ENCODE measurements at places on chromosomes 16 and 17. TPM values are rescaled to one million over a fixed set of nuclear protein-coding genes. Genes with fewer than 3 reads are reported as not detected.

GRCh38 chr17:77366206-77366557 lies 225.4 kb downstream of the SEC14L1 start:
- H3K27ac ChIP-seq = peak overlapping the region; percentile 83
- H3K4me1 ChIP-seq = peaks cover 48% of the 10 kb centered on the region
- no peak for DNase-seq
- peaks cover 6% of the 10 kb centered on the region for H3K27me3 ChIP-seq
- peak overlapping the region; percentile 74 for H3K4me3 ChIP-seq
- peaks cover 4% of the 10 kb centered on the region for H3K36me3 ChIP-seq

MYO18A gene
- total RNA-seq = 465 TPM

GRCh38 chr16:1614456-1615102 lies 2.4 kb downstream of the CRAMP1 start:
- H3K36me3 ChIP-seq = no peaks in the 10 kb centered on the region
- no peak overlapping the region for H3K27ac ChIP-seq
- DNase-seq = peak; percentile 54
- H3K4me3 ChIP-seq = peak overlapping the region; percentile 95
- H3K27me3 ChIP-seq = peaks cover 19% of the 10 kb centered on the region
- H3K4me1 ChIP-seq = peaks cover 34% of the 10 kb centered on the region

GRCh38 chr16:22933173-22933572 lies 119.2 kb downstream of the HS3ST2 start:
- no peak overlapping the region for H3K4me3 ChIP-seq
- H3K27ac ChIP-seq = no peak overlapping the region
- no peaks in the 10 kb centered on the region for H3K27me3 ChIP-seq
- no peak for DNase-seq
- H3K4me1 ChIP-seq = no peaks in the 10 kb centered on the region
- H3K36me3 ChIP-seq = no peaks in the 10 kb centered on the region

TBC1D24 gene
- total RNA-seq = 58.4 TPM

GRCh38 chr17:76593959-76594358 lies 8.3 kb upstream of the ST6GALNAC2 start:
- peaks cover 24% of the 10 kb centered on the region for H3K4me1 ChIP-seq
- peaks cover 12% of the 10 kb centered on the region for H3K27me3 ChIP-seq
- H3K4me3 ChIP-seq = peak overlapping the region; percentile 37

DNA sequence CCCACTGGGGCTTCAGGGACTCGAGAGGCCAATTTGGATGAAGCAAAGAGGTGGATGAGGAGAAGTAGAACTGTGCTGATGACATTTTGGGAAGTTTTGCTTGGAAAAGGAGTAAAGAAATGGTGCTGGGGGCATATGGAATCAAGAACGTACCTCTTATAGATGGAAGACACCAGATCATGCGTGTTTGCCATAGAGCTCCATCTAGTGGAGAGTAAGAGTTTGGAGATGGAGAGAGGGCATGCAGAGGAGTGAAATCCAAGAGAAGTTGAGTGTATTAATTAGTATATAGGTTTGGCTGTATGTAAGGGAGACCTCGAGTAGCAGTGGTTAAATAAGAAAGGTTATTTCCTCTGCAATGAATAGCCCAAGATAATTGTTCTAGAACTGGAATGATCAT lies 56.0 kb downstream of the SHISA6 start:
- no peak for DNase-seq
- H3K4me1 ChIP-seq = no peaks in the 10 kb centered on the region
- no peak overlapping the region for H3K27ac ChIP-seq

- peaks cover 33% of the 10 kb centered on the region for H3K4me1 ChIP-seq
- peak overlapping the region; percentile 88 for H3K4me3 ChIP-seq
- H3K36me3 ChIP-seq = no peaks in the 10 kb centered on the region
Observed at GRCh38 chr17:31393749-31394146, 2.3 kb downstream of the RAB11FIP4 start.

DNA sequence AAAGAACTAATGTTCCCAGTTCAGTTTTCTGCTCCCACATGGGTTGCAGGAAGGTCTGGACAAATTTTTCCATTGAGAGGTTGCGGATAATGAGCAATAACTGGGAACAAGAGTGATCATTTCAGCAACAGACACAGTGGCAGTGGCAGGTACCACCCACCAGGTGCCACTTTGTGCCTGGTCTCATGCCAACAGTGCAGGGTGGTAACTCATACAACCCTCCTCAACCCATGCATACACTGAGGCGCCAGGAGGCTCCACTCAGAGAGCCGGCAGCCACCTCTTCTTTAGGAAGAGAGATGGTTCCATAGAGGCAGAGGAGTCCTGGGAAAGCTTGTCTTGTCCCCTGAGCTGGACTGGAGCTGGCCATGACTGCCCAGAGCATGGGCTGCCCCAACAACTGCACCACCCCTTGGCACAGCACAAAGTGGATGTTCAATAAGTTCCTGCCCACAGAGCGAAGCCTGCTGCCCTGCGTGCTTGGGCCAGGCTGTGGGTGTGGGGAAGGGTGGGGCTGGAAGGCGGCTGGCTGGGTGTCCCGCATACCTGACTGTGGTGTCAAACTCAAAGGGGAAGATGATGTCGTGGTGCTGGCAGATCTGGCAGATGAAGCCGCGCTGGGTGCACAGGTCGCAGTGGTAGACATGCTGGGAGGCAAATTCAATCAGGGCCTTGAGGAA lies 6.4 kb upstream of the ARHGAP27 start:
- peaks cover 4% of the 10 kb centered on the region for H3K27me3 ChIP-seq
- H3K27ac ChIP-seq = no peak overlapping the region
- peaks cover 27% of the 10 kb centered on the region for H3K4me1 ChIP-seq
- no peak for DNase-seq

DNA sequence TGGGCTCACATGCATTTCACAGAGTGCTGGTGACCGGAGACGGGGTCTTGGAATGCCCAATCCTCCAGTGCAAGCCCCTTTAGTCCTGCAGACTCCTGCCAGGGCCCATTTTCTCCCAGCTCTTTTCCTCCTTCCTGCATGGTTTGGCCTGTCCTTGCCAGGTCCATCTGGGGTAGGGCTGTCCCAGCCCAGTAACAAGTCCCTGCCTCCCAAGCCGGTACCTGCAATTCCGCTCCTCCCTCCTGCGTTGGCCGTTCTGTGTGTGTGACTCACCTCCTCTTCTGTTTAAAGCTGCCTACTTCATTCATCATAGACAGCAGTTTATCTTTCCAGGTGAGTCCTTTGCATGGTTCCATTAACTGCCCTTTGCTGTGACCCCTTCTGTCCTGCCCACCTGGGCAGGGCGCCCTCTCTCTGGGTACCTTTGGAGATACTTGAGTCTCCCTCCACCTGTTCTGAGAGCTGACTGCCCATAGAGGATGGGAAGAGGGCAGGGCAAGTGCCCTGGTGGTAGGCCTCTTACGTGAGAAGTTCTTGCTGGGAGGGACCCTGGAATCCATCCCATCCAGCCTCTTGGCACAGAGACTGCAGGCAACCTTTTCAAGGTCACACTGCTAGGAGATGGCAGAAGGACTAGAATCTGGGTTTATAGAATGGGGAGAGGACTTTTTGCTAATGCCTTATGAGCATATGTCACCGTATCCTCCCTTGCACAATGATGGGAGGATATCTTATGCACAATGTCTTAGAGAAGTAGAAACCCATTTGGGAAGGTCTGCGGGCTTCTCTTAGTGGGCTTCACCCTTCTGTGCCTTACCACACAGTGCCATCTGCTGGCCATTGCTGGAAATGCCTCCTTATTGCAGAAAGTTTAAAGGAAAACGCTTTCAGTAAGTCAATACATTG lies 29.7 kb upstream of the LGALS9 start:
- H3K27me3 ChIP-seq = peaks cover 9% of the 10 kb centered on the region
- peak; percentile 90 for DNase-seq
- H3K27ac ChIP-seq = peak overlapping the region; percentile 89
- no peaks in the 10 kb centered on the region for H3K36me3 ChIP-seq

- H3K4me3 ChIP-seq = no peak overlapping the region
- H3K27ac ChIP-seq = no peak overlapping the region
- H3K36me3 ChIP-seq = no peaks in the 10 kb centered on the region
- peak; percentile 66 for DNase-seq
- no peaks in the 10 kb centered on the region for H3K27me3 ChIP-seq
Observed at GRCh38 chr17:78842881-78843565, 2.4 kb upstream of the USP36 start.
